ENCODE measurements at places on chromosomes 5 and 9.

GRCh38 chr5:66628561-66628960 lies 32.4 kb downstream of the MAST4 start:
- DNase-seq: no peak

DNA sequence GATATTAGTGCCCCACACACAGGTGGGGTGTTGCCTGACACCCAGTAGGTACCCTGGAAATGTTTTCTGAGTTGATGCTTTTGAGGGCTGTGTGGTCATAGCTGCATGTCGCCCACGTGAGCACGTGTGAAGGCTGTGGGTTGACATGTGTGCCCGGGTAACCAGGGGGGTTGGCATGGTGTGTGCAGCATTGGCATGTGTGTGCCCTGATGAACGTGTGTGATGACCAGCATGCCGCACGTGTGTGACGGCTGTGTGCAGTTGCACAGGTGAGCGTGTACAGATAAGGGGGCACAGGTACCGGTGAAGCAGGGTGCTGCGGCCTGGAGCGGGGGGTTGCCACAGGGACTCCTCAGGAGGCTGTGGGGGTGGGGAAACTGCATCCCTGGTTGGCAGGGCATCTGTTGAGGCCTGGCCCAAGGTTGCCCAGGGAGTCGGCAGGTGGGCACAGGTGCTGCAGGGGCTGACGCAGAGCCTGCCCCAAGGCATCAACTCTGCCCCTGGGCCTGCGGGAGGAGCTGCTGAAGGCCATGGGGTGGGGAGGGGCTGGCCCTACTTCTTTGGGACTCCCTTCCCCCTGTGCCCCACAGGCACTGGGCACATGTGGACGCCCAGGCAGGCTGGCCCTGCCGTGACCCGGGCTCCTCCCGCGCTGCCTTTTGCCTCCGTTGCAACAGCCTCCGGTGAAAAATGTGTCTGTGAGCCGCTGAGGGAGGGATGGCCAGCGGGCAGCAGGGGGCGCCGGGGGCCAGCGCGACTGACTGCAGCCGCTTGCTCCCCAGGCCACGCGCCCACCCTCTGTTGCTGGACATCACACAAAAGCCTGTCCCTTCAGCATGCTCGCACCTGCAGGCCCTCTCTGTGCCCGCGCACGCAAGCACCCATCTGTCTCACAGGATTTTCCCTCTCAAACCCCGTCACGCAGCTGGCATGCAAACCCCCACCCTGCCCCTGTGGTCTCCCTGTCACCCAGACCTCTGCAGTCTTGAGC lies 2.2 kb downstream of the UNC5A start:
- DNase-seq: no peak

GRCh38 chr5:142613271-142613671 lies 72.6 kb downstream of the FGF1 start:
- DNase-seq: no peak

- no peak for DNase-seq
Measured at GRCh38 chr9:104240890-104241289, 146.8 kb downstream of the SMC2 start.

DNA sequence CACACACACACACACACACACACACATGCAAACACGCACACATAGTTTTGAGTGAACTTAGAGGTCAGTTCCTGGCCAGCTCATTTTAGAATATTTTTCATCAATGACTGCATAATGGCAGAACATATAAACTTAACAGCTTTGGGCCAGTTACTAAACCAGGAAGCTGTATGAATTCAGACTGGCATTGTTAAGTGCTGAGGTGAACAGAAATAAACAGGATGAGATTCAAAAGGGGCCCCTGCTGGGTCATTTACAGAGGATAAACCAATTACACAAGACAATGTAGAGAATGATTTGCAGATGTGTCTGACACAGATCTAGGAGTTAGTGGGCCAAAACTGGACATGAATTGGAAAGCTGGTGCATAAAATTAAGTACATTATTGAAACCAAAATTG lies 44.6 kb downstream of the MARCHF11 start:
- no peak for DNase-seq
